ENCODE measurements at places on chromosomes 5 and 9. TPM values are rescaled to one million over a fixed set of nuclear protein-coding genes. Genes with fewer than 3 reads are reported as not detected.

Gene BTNL9
- 0.11 TPM for polyA plus RNA-seq

Gene AGXT2
- 5.9 TPM for polyA plus RNA-seq

Gene CLIC3
- polyA plus RNA-seq, result 45.0 TPM

Gene DCAF12
- 28.6 TPM for polyA plus RNA-seq

Gene FOXD4L6
- not detected for polyA plus RNA-seq

Gene PARP8
- 18.3 TPM for polyA plus RNA-seq

Gene HTR4
- polyA plus RNA-seq, result 0.29 TPM

Gene SPINK13
- 3.1 TPM for polyA plus RNA-seq

Gene CDK9
- polyA plus RNA-seq, result 92.3 TPM

Gene PCDHGA11
- polyA plus RNA-seq, result 1.8 TPM

Gene CNTFR
- polyA plus RNA-seq, result 7.5 TPM

Gene CRHBP
- 0.77 TPM for polyA plus RNA-seq

Gene LURAP1L
- polyA plus RNA-seq, result 36.1 TPM

Gene C9
- 0.79 TPM for polyA plus RNA-seq

Gene SGTB
- polyA plus RNA-seq, result 3.6 TPM

Gene SPATA31A3
- not detected for polyA plus RNA-seq

Gene RFESD
- polyA plus RNA-seq, result 3.4 TPM

Gene LVRN
- not detected for polyA plus RNA-seq

Gene BTNL8
- 12.5 TPM for polyA plus RNA-seq

Gene GAS1
- 101 TPM for polyA plus RNA-seq

Gene GABRB2
- not detected for polyA plus RNA-seq

Gene EIF4E1B
- not detected for polyA plus RNA-seq

Gene MCTP1
- polyA plus RNA-seq, result 1.3 TPM

Gene LCN15
- 1.4 TPM for polyA plus RNA-seq

Gene LHX3
- not detected for polyA plus RNA-seq

Gene MRPL22
- polyA plus RNA-seq, result 96.7 TPM

Gene UNC13B
- 10.4 TPM for polyA plus RNA-seq

Gene TNC
- polyA plus RNA-seq, result 24.6 TPM

Gene RNF180
- 3.0 TPM for polyA plus RNA-seq

Gene ANKRD55
- 0.31 TPM for polyA plus RNA-seq

Gene TLX3
- polyA plus RNA-seq, result 0.22 TPM

Gene CTSV
- polyA plus RNA-seq, result 98.8 TPM

Gene GABRA6
- polyA plus RNA-seq, result not detected

Gene SLC34A1
- polyA plus RNA-seq, result 0.33 TPM

Gene GPR21
- 0.75 TPM for polyA plus RNA-seq

Gene FGFR4
- 75.6 TPM for polyA plus RNA-seq

Gene DBH
- 0.32 TPM for polyA plus RNA-seq

Gene TPPP
- 5.2 TPM for polyA plus RNA-seq

Gene PROB1
- not detected for polyA plus RNA-seq

Gene ADAMTS12
- polyA plus RNA-seq, result 4.2 TPM

Gene GPR151
- polyA plus RNA-seq, result not detected

Gene CTSL
- 341 TPM for polyA plus RNA-seq

Gene GABRP
- polyA plus RNA-seq, result 192 TPM

Gene CCL27
- polyA plus RNA-seq, result 0.81 TPM

Gene PCDHB6
- polyA plus RNA-seq, result not detected

Gene OSMR
- polyA plus RNA-seq, result 13.2 TPM

Gene SPAG8
- polyA plus RNA-seq, result 0.55 TPM

Gene ENHO
- polyA plus RNA-seq, result 9.4 TPM

Gene TXNDC8
- polyA plus RNA-seq, result not detected

Gene PGM5
- polyA plus RNA-seq, result 2.5 TPM

Gene ECM2
- polyA plus RNA-seq, result 4.0 TPM

Gene COL23A1
- 2.7 TPM for polyA plus RNA-seq

Data from hepatocyte (in vitro differentiated cells).